ENCODE measurements at places on chromosomes 3 and 15. TPM values are rescaled to one million over a fixed set of nuclear protein-coding genes. Genes with fewer than 3 reads are reported as not detected.

DNA sequence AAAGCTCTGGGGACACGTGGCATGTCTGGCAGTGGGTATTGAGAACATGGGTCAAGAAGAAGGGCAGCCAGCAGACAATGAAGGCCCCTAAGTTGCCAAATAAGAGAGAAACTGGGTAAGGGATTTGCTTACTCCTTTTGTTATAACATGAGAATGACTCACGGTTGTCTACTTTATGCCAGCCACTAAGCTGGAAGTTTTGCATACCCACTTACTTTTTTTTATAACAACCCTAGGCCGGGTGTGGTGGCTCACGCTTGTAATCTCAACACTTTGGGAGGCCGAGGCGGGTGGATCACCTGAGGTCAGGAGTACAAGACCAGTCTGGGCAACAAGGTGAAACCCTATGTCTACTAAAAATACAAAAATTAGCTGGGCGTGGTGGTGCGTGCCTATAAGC, 50.0 kb downstream of the DRD3 start:
- no peak for DNase-seq

DNA sequence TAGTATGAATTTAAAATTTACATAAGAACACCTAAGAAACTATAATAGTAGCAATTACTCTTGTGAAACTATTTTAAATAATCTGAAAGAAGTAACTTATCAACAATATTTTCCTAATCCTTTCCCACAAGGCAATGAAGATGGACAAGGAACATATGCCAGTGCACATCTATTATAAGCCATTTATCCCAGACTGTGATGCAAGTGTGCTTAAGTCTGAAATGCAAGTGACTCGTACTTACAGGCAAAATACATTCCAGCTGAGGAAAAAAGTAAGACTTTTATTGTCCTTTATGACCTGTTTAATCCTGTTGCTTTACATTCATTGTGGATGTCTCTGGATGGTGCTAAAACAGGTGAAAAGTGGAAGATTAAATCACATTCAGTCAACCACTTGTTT, 709.4 kb downstream of the ZNF385D start:
- DNase-seq, result no peak

Gene IL16
- 8.5 TPM for total RNA-seq

Gene GOLGA6L7
- not detected for total RNA-seq

DNA sequence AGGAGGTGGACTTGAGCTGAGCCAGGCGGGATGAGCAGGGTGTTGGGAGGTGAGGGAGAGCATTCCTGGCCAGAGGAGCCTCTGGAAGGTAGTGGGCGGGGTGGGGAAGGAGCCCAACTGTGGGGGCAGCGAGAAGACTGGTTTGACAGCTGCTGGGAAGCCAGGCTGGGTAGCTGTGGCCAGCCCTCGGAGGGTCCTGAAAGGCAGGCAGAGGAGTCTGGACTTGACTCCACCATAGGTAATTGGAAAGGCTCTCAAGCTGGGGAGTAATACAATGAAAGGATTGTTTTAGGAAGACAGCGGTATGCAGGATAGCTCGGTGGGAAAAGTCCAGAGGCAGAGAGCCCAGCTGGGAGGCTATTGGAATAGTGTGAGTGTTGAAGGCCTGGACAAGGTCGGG, 17.2 kb downstream of the EPHB3 start:
- no peak for DNase-seq

DNA sequence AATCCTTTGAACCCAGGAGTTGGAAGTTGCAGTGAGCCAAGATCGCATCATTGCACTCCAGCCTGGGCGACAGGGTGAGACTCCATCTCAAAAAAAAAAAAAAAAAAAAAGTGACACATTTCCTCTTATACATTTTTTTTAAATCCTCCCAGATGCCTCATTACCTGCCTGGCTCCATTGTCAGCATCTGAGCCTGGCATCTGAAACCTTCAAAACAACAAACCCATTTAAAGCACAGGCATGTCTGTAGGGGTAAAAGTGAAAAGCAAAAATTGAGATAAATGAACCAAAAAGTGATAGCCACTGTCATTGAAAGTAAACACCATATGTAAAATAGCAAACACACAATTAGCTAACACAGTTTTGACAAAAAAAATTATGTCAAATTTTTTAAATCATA, 38.6 kb downstream of the OSBPL10 start:
- no peak for DNase-seq

Gene MLF1
- total RNA-seq, result 3.3 TPM

- no peak for DNase-seq
Observed at GRCh38 chr3:143525408-143525807, 322.9 kb downstream of the SLC9A9 start.

GRCh38 chr15:39411102-39411989, 169.5 kb upstream of the THBS1 start:
- DNase-seq, result no peak

Data from ascending aorta (tissue), 2 donors.